Cortex of kidney (tissue), 1 donor: ENCODE measurements at places on chromosomes 6 and 20.

DNA sequence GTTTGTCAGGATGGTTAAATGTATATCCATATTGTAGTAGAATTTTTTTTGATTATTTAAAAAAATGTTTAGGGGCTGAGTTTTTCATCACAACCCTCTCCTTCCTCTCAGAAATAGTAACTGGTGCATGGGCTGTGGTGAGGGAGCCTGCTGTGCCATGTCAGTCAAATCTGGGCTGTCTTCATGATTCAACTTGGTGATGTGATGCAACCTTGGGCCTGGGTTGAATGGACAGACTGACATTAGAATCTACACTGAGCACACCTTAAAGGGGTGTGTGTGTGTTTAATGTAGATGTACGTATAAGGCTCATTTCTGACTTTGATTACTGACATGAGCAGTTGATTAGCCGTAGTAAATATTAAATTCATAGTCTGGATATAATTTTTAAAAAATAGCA, 3.7 kb downstream of the TJAP1 start:
- no peak for DNase-seq

- DNase-seq: no peak
Observed at GRCh38 chr20:40738976-40739375, 49.9 kb upstream of the MAFB start.

- DNase-seq: no peak
Observed at GRCh38 chr6:16964553-16965499, 137.0 kb upstream of the STMND1 start.

DNA sequence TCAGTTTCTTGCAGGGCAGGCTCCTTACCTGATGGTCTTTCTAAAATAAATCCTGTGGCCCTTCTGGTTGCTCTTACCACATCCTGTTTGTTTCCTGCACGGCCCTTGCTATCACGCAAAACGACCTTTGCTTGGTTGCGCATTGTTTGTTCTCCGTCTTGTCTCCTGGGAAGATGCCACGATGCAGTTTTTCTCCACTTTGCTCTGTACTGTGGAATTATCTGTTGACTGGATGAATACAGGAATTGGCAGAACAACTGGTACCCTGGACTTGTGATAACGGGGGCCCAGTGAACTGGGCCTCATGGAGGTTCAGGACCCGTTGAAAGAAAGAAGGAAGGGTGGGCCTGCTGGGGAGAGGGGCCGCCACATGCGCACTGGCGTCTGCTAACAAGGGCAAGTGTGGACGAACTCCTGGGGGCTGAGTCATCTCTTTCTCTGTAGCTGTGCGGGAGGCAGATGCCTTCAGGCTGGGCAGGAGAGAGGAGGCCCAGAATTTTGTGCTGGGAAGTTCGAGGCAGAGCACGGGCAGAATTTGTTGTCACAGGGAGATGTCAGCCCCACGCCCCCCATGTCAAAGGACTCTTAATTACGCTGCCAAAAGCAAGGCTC, 139.9 kb downstream of the BMP7 start:
- no peak for DNase-seq

DNA sequence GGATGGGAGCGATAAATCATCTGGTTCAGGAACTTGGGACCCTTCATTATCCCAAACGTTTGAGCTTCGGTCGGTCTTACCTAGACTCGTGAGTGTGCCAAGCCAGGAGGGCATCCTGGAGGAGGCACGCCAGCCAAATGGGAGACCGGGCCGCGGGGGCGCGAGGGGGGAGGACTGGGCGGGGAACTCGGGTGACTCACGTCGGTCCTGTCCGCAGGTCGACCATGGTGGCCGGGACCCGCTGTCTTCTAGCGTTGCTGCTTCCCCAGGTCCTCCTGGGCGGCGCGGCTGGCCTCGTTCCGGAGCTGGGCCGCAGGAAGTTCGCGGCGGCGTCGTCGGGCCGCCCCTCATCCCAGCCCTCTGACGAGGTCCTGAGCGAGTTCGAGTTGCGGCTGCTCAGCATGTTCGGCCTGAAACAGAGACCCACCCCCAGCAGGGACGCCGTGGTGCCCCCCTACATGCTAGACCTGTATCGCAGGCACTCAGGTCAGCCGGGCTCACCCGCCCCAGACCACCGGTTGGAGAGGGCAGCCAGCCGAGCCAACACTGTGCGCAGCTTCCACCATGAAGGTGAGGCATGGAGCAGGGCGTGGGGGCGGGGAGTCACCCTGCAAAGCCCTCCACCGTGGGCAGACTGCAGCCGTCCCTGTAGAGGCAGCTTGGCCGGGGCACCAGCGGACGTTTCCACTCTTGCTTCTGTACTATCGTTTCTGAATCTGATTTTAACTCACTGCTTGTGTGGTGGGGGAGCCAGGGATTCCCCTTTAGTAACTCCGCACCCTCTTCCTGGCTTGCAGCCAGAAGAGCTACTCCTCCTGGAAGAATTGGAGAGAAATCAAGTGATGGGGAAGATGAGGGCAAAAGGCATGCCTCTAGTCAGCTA, 2.7 kb downstream of the BMP2 start:
- DNase-seq: no peak

DNA sequence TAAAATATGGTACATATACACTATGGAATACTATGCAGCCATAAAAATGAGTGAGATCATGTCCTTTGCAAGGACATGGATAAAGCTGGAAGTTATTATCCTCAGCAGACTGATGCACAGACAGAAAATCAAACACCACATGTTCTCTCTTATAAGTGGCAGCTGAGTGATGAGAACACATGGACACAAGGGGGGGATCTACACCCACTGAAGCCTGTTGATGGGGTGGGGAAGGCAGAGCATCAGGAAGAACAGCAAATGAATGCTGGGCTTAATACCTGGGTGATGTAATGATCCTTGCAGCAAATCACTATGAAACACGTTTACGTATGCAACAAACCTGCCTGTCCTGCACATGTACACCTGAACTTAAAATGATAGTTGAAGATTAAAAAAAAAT, 71.3 kb downstream of the MANEA start:
- DNase-seq: no peak

- DNase-seq: no peak
Observed at GRCh38 chr20:32158351-32158750, 48.8 kb downstream of the TM9SF4 start.

GRCh38 chr6:54846243-54846856, at the start of gene FAM83B:
FAM83B (plus strand) TSS chr6:54846771; CDS start chr6:54870247, 23,476 bp downstream.
- DNase-seq: no peak

DNA sequence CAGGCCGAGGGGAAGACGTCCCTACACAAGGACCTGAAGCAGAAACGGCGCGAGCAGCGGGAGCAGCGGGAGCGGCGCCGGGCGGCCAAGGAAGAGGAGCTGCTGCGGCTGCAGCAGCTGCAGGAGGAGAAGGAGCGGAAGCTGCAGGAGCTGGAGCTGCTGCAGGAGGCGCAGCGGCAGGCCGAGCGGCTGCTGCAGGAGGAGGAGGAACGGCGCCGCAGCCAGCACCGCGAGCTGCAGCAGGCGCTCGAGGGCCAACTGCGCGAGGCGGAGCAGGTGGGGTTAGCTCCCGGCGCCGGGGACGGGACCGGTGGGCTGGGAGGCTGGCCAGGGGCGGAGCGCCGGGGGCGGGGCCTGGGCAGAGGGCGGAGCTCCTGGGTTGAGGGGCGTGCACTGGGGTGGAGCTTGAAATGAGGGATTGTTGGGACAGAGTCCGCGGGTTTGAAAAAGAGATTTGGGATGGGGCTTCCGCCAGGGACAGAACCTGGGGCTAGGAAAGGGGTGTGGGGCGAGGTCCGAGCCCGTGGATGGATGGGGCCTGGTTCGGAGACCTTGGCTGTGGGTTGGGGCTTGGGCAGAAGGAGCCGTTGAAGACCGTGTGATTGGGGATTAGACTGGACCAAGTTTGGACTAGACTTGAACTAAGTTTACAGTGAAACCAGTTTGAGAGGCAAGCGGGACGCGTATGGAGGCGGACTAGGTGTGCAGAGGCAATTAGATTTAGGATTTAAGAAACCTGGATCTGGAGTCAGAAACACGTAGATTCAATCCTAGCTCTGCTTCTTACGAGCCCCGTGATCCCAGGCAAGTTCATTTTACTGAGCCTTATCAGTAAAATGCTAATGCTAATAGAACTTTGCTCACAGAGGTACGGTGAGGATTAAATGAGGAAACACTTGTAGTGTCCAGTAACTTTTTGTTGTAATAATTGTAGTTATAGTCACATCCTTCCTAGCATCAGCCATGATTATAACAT, 20.9 kb downstream of the DEF6 start:
- DNase-seq: no peak

DNA sequence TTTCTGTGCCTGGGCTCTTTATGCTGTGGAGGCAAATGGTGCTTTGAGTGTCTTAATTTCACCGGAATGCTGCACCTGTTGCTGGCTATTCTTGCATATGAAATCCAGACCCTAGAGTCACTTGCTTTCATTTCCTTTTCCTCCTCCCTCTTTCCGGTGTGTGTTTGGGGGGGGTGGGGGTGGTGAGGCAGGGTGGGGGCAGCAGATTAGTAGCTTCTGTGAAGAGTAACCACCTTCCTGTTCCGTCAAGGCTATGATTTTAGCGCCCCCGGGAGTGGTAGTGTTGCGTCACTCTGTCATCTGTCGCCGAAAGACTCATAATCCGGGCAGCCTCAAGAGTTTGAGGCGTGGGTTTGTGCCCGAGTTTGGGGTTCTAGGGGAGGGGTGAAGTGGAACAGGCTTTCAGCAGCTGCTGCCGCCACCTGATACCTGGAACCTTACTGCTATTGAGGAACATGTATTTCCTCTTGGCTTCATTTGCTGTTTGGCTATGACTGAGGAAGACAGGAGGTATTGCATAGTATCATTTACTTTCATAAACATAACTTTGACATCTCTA, 49.1 kb downstream of the UTRN start:
- no peak for DNase-seq

- no peak for DNase-seq
Observed at GRCh38 chr20:4664691-4665360, 56.9 kb upstream of the PRND start.

DNA sequence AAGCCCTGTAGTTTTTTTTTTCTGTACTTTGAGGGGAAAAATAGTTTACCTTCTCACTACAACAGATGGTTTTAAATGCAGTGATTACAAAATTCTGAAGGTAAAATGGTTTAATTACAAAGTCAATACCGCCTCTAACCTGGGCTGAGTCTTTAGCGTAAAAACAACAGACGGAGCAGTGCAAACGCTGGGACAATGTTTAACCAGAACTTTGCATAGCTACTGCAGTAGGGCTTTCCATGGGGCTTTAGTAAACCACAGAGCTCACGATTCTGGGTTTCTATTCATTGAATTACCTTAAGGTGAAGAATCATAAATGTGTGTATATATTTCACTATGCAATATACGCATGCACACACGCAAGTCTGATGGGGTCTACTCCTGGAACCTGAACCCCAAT, 77.9 kb downstream of the RFX6 start:
- no peak for DNase-seq

DNA sequence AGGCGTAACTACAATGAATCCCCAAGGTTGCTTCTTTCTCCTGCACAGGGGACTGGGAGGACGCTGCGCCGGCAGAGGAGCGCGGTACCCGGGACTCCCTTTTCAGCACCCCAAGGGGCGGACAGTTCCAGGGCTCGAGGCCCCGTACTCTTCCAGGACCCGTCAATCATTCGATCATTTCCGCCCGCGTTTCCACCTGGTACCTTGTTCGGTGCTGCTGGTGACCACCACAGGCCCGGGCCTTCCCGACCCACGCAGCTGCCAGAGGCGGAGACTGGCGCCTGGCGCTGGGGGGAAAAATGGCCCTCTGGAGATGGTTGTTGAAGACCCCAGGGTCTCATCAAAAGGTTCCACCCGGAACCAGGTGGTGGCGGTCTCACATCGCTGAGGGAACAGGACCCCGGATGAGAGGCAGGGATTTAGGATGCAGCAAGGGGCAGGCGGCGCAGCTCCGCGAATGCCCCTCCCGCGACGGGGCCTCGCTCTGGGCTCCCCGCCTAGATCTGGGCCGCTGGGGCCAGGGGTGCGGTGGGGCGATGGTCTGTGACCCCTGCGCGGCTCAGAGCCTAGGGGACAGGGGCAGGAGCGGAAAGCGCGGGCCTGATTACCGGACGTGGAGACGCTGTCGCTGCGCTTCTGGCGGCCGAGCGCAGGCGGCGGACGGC, 744 bp downstream of the VSX1 start:
- DNase-seq: no peak

DNA sequence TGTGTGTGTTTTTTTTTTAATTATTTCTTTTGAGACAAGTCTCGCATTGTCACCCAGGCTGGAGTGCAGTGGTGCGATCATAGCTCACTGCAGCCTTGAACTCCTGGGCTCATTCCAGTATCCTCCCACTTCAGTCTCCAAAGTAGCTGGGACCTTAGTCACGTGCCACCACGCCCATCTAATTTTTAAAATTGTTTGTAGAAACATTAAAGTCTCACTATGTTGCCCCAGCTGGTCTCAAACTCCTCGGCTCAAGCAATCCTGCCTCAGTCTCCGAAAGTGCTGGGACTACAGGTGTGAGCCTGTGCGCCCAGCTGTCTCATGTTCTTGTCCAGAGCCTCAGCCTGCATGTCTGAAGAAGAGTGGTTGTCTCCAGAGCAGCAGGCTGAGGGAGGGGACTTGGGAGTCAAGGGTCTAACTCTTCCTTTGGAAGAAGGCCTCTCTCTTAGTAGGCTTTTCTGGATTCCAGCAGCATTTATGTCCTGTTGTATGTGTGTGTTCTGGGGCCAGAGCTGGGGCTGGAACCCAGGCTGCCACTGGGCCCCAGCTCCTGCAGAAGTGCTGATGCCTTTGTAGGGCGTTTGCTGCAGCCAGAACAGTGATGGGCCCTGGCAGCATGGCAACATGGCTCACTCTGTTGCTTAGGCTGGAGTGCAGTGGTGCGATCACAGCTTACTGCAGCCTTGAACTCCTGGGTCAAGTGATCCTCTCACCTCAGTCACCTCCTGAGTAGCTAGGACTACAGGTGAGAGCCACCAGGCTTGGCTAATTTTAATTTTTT, 5.4 kb downstream of the DNMT3B start:
- DNase-seq: no peak

GRCh38 chr20:31608251-31608945, 3.3 kb downstream of the ID1 start:
- DNase-seq: no peak

- DNase-seq: no peak
Observed at GRCh38 chr6:115540077-115540869, 520.4 kb downstream of the FRK start.

DNA sequence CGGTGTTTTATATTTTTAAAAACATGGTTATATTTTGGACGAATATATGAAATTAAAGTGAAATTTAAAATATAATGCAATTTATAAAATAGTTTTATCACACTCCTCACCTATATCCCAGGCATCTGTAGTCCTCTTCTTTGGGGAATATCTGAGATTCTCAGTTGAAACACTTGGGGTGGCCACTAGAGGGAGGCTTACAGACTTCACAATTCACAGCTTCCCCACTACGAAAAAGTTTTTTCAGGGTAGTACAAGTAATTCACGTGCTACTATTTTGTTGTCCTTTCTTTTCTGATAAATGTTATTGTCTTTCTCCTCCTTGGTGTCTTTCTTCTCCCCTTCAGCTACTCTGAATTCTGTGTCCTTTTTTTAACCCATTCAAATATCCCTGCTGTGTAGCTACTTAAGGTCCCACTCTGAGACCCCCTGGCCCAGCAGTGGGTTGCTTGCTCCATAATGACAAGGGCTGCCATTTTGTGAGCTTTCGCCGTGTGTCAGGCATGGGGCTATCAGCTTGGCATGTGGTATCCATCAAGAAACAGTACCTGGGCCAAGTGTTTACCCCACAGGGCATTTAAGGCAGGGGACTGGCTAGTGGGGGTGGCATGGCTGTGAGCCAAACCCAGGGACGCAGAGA, 43.6 kb upstream of the PHACTR3 start:
- no peak for DNase-seq

GRCh38 chr20:33337531-33338165, 54.6 kb downstream of the BPIFB1 start:
- no peak for DNase-seq
